ENCODE measurements at places on chromosomes 4 and X.

- DNase-seq = no peak
These were observed 34.3 kb upstream of the ANTXR2 start for GRCh38 chr4:80107374-80107773.

- DNase-seq = no peak
These were observed 23.4 kb downstream of the FBXW7 start for GRCh38 chr4:152512483-152512882.

DNA sequence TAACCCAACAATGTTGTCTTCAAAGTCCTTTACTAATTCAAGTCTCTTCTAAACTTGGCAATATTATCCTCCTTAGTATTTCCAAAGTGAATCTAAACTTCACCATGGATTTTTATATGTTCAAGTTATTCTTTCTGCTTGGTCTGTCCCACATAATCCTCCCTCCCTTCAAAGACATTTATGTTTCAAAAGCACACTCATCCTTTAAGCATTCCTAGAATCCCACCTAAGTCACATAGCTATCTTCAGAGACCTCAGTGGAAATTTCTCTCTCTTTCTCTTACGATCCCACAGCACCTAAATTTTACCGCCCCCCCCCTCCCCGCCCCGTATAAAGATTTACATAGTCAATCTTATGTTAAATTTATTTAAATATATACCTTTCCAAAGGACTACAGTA is 314.9 kb upstream of the GRIA3 start:
- no peak for DNase-seq

GRCh38 chrX:94744786-94745185 is 1070.8 kb downstream of the FAM133A start:
- no peak for DNase-seq

- no peak for DNase-seq
These were observed 6.3 kb downstream of the MXD4 start for GRCh38 chr4:2255501-2256155.

GRCh38 chrX:101484135-101484534 is 1.1 kb upstream of the ARMCX4 start:
- DNase-seq = no peak

DNA sequence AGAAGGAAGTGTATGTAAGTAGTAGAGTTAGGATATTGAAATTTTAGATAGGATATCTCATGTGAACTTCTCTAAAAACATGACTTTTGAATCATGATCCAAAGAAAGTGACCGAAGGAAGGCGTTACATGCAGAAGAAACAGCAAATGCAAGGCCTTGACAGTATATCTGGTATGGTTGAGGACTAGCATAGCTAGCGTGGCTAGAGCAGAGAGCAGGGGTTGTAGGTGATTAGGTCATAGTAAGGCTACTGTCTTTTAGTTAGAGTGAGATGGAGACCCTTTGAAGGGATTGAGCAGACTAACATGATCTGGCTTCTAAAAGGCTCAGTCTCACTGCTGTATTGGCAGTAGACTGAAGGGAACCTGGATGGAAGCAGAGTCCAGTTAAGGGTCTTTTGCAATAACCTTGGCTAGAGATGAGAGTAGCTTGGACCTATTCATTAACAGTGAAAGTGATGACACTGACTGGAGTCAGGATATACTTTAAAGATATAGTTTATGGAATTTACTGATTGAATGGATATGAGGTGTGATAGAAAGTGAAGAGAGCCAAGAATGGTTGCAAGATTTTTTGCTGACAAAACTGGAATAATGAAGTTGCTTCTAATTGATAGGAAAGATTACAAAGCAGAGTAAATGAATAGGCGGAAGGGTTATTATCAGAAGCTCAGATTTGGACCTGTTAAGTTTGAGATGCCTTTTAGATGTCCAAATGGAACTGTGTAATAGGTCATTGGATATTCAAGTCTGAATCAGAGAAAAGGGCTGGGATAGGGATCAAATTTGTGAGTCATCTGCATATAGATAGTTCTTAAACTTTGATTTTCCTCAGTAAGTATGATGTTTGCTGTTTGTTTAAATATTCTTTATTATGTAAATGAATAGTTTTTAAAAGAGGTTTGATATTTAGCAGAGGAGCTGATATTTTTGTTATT is 59.8 kb downstream of the MRPL1 start:
- DNase-seq = no peak

DNA sequence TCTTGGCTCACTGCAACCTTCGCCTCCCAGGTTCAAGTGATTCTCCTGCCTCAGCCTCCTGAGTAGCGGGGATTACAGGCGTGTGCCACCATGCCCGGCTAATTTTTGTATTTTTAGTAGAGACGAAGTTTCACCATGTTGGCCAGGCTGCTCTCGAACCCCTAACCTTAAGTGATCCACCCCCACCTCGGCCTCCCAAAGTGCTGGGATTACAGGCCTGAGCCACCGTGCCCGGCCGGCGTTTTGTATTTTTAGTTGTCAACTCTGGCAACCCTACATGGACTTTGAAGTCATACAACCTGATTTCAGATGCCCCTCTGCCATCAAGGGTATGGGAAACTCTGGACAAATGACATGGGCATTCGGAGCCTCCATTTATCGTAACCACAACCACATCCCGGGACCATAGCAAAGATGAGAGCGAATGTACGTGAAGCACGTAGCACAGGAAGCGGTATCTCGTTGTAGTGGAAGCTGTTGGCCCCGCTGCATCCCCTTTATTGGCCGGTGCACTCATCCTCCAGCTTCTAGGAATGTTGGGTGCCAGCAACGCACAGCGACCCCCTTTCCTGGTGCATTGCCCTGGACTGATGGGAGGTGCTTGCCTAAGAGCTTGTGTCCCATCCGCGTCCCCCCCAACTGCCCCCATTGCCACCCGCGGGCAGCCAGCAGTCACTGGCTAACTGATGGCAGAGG is 109.2 kb downstream of the PHKA2 start:
- DNase-seq = no peak

- DNase-seq = no peak
These were observed 48.4 kb downstream of the KIF4A start for GRCh38 chrX:70338290-70338689.

- no peak for DNase-seq
These were observed 97.2 kb upstream of the ACSL4 start for GRCh38 chrX:109830157-109830703.

- no peak for DNase-seq
These were observed 5.7 kb upstream of the JADE1 start for GRCh38 chr4:128803783-128804182.

DNA sequence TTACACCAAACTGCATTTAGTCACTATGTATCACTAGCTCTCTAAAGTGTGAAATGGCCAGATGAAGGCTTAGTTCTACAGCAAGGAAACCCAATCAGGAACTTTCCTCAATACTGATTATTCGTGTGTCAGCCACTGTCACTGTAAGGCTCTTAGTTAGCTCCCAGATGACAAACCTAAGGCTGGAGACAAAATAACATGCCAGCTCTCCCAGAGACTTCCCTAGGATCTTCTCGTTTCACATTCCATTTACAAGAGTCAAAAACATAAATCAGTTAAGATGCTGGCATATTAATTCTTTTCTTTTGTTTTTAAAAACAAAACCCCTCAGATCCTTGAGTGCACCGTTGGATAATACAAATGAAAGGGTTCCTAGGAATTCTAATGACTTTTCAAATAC is 88.2 kb upstream of the TFDP3 start:
- DNase-seq = no peak
